ENCODE measurements at places on chromosomes 16 and 17. TPM values are rescaled to one million over a fixed set of nuclear protein-coding genes. Genes with fewer than 3 reads are reported as not detected.

The STH gene
- not detected for total RNA-seq

- DNase-seq: no peak
Measured at GRCh38 chr16:4862639-4863038, 15.4 kb downstream of the UBN1 start.

- no peak for DNase-seq
Measured at GRCh38 chr16:29898135-29898803, 1.1 kb downstream of the SEZ6L2 start.

The MMP15 gene
- total RNA-seq: 1.1 TPM

DNA sequence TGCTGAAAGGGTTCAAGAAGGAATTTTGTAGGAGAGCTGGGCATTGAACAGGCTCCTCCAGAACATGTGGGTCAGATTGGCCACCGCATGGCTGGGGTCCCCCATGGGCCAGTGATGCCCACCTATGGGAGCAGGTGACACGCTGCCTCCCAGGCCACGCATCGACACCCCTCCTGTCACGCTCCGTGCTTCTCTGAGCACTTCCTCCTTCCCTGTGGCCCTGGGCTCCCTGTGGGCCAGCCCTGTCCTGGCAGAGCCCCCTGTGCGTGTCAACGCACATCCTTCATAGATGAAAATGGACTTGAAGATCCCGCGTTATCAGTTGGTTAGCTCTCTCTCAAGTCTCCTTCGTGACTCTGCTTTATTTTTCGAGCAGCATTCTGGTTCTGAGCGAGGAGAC lies 160.3 kb downstream of the RPTOR start:
- DNase-seq: no peak

The FSCN2 gene
- total RNA-seq: 0.50 TPM

The GP1BA gene
- not detected for total RNA-seq

- DNase-seq: no peak
Measured at GRCh38 chr16:66395806-66396555, 29.5 kb downstream of the CDH5 start.

DNA sequence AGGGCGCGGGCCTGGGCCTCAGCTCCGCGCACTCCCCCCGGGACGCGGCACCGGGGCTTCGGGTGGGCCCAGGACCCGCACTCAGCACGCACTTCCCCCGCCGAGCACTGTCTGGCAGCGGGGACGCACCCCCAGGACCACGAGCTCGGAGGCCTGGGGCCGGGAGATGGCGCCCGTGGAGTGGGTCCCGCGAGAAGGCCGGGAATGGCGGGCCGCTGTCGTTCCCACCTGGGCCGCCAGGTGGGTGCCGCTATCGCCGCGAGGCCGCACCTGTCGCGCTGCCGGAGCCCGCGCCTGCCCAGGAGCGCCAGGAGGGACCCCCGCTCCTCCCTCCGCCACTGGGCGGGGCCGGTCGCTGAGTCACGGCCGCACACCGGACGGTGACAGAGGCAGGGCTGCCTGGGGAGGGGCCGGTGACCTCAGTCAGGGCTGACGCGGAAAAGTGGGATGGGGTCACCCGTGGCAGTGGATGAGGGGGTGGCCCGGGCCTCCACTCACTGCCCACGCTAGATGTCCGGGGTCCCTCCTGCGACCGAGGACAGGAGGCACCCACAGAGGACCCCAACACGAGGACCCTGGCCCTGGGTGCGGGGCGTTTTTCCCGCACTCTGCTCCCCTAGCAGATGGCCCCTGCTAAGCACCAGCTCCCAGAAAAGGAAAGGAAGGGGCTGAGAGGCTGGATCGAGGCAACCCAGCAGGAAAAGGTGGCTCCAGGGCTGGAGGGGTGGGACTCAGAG lies 6.9 kb upstream of the ACTG1 start:
- peak; percentile 70 for DNase-seq

The HBA1 gene
- total RNA-seq: not detected

The VPS9D1 gene
- total RNA-seq: 7.0 TPM

The CCL16 gene
- total RNA-seq: not detected
